NCI-H1105 (cell line): ENCODE measurements at places on chromosomes 16 and 17.

GRCh38 chr17:57513569-57513968 lies 231.5 kb downstream of the CCDC182 start:
- DNase-seq = no peak

DNA sequence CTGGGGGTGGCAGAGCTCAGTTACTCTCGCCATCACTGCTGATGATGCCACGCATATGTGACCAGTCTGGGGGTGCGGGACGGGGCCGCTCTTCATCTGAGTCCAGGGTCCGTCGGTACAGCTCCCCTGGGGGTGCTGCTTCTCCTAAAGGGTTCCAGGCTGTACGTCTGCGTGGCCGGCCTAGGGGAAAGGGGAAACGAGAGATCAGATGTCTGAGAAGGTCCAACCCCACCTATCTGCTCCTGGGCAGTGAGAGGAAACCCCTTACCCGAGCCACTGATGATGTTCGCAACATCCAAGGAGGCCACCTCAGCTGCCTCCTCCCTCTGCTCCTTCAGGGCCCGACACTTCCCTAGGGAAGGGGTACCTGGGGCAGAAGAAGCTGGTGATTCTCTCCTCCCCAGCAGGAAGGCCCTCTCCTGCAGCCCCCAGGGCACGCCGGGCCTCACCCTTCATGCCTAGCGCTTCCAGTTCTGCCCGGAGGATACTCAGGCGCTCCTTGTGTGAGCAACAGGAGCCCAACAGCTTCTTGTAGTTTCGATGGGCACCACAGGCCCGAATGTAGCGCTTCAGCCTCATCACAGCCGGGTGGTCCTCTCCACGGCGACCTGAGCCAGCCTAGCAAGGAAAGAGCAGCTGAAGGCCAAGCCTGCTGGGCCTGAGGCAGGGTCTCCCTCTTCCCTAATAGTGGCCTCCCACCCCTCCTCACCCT lies 2.1 kb downstream of the HIRIP3 start:
- no peak for DNase-seq

DNA sequence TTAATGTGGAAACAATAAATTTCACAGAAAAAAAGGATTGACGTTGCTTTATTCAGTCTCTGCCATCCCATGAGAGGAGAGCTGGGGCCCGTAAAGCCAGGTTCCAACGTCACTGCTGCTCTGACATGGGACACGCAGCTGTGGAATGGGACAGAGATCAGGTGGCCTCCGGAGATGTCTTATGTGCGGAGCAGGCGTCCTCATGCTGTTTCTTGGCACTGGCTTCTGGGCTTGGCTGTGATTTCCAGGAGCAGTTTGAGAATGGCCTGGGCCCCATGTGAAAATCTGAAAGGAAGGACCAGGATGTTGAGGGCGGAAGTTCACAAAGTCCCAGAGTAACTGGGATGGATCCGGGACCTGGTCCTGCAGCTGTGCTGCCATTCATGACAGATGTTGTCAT lies 32.4 kb downstream of the NDEL1 start:
- no peak for DNase-seq

DNA sequence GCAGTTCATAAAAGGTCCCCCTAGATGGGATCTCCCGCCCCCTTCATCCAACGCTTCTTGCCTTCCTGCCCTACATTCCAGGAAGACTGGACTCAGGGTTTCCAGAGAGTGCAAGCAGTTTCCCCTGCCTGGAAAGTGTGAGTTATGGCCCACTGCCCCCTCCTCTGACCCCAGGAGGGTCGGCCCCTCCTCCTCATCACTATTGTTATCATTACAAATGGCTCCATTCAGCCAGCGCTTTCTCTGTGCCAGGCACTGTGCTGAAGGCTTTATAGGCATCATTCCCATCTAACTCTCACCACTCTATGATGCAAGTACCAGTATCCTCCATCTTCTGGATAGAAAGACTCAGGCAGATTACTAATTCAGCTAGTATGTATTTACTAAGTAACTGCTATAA lies 90.7 kb downstream of the USP31 start:
- DNase-seq = no peak

GRCh38 chr16:55871411-55872038 lies 3.6 kb downstream of the CES5A start:
- no peak for DNase-seq

DNA sequence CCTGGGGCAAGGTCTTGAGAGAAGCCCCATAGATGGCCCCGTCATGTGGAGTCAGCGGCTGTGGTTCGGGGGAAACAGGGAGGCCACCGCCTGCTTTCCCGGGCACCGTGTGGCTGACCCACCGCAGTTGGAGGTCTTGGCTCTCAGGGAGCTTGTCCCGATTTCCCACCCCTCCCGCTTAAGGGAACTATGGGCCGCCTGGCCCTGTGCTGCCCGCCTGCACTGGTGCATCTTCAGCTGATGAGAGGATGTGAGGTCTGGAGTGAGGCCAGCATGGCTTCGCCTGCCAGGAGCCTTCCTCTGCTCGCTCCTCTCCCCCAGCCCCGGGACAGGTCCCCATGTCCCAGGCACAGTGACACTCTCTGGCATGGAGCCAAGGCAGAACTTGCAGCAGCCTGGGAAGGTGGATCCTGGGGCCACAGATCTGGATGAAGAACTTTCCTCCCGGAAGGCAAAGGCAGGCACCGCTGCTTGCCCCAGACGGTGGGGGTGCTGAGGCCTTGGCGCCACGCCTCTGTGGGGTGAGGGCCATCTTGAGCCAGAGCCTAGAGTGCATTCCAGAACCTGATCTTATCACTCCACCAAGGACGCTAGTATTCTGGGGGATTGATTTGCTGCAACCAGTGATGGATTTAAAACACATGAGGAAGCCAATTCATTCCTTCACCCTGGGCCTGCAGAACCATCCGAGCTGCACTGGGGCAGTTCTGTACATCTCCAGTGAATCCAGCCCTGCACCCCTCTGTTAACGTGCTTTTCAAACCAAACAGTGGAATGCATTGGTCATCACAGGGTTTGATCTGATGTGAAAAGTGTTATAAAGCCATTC lies 178.6 kb upstream of the TNRC6C start:
- DNase-seq = no peak

DNA sequence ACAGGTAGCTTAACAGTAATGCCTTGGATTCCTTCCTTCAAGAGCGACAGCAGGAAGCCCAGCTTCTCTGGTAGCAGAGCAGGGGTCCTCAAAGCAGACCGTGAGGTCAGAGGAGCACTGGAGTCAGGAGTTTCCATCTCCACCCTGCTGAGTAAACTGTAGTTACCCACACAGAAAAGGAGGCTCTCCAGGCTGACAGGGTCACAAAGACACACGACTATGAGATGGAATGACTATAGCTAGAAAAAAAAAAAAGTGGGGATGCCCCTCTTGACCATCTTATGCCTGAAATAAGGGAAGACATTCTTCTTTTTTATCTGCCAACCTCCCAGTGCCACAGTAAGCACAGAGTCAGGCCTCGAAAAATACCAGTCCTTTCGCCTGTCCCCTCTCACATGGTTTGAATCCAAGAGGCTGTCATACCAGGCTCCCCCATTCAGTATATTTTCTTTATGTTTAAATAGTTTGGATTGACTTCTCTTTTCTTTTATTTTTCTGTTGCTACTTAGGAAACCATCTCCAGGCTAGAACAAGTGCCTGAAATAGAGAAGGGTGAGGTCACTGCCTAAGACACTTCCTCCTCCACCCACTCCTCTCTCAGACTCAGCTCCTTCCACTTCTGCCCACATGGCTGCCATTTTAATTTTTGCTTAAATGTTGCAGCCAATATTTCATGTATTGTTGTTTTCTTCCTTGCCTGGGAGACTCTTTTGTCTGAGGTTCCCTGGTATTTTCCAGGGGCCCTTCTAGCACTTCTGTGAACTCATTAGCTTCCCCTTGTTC lies 707.4 kb downstream of the MAF start:
- DNase-seq = no peak

- DNase-seq = peak; percentile 30
These were observed 894 bp downstream of the RNF227 start for GRCh38 chr17:7915179-7915610.

- DNase-seq = no peak
These were observed 37.5 kb downstream of the IL21R start for GRCh38 chr16:27439271-27440018.

DNA sequence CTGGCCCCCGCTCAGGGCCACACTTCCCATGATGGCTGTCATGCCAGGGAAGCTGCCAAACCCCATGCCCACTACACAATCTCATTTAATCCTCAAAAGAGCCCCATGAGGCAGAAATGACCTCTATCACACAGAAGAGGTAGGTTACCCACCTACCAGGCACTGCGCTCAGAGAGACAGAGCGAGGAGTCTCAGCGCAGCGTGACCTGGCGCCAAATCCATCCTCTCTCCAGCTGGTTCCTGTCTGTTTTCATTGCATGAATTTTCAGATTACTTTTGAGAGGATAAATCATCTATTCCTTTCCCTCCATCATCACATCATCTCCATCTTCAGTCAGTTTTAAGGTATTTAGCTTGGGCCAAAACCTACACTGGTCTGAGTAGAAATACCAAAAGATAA lies 101.5 kb upstream of the DNAH17 start:
- DNase-seq = no peak

DNA sequence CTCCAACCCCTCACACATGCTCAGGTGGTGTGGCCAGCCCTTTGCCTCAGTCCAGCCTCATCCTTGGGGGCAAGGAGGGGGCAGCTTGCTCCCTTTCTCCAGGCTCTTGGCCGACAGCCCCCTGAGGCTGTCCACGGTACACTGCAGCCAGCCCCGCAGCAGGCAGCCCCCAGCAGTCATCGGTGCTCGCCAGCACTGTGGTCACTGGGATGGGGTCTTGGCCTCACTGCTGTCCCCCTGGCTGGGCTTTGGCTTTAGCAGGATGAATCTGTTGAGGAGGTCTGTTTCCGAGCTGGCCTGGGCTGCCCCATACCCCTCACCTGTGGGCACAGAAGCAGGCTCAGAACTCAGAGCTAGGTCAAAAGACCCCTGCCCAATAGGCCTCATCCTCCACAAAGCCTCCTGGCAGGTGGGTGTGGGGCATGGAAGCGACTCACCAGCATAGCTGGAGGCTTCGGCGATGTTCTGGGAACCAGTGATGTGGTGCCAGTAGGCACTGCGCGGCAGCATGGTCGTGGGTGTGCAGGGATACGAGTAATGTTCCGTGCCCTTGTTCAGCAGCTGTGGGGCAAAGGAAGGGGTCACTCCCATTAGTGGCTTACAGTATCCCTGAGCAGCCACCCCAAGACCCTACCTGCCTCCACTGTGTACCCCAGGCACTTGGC lies 10.8 kb downstream of the POLR2C start:
- no peak for DNase-seq

GRCh38 chr16:14289692-14290340 lies 218.7 kb downstream of the MRTFB start:
- DNase-seq = peak; percentile 36

DNA sequence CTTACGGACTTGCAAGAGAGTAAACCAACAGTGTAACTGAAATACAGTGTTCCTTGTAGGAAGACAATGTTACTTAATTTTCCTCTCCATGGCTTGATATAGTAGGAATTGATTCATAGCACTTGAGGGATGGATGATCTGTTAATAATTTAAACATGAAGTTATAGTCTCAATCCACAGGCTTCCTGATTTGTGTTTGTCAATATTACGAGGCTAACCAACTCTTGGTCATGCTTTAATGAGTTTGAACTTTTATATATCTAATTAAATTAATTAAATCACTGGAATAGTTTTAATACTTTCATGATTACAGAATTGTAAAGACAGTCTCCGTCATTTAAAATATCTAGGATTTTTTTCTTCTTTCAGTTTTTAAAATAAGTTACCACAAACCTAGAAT lies 112.0 kb upstream of the HAS3 start:
- DNase-seq = no peak

DNA sequence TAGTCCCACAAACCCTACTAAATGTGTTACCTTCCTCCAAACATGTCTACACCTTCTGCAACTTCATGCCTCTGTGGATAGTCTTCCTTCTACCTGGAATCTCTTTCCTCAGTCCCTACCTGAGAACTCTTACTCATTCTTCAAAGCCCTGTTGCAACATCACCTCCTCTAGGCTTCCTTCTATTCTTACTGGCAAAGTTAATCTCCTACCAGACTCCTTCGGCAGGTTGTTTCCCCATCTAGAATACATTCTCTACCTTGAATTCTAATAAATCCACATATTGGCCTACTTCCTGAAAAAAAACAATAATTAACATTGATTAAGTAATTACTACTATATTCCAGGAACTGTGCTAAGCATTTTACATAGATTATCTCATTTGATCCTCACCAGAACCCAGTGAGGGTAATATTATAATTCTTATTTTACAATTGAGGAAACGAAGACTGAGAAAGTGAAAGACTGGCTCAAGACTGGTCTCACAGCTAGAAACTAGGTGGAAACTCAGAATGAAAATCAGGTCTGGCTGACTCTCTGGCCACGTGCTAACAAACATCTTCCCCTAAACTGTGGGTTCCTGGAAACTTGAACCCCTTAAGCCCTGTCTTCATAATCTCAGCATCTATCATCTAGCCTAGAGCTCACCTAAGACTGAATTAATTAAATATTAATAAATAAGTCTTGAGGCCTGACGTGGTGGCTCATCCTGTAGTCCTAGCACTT lies 4.6 kb upstream of the STAT3 start:
- no peak for DNase-seq

DNA sequence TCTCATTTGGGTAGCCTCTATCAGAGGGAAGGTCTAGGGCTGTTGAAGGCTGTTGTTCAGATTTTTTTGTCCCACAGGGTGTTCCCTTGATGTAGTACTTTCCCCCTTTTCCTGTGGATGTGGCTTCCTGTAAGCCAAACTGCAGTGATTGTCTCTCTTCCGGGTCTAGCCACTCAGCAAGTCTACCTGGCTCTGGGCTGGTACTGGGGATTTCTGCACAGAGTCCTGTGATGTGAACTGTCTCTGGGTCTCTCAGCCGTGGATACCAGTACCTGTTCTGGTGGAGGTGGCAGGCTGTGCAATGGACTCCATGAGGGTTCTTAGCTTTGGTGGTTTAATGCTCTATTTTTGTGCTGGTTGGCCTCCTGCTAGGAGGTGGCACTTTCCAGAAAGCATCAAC lies 23.3 kb upstream of the CCR7 start:
- no peak for DNase-seq

GRCh38 chr16:76639685-76640289 lies 362.6 kb downstream of the CNTNAP4 start:
- DNase-seq = no peak

GRCh38 chr16:56866955-56867830 lies 2.2 kb downstream of the SLC12A3 start:
- peak; percentile 11 for DNase-seq

DNA sequence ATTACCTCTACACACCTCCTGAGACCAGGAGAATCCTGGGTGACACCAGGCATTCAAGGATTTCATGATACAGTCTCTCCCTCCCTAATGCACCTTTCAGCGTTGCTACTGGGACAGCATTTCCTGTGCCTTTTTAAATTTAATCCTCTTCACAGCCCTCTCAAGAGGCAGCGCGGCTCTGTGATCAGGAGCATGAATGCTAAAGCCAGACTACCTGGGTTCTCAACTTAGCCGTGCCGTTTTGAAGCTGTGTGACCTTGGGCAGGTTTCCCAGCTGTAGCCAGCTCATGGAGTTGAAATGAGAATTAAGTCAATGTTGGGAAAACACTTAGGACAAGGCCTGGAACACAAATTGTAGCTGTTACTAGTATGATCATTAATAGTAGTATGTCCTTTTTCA lies 191.8 kb downstream of the XYLT1 start:
- no peak for DNase-seq
